Pancreas (tissue), 10 donors: ENCODE measurements at places on chromosomes 2 and 18.

DNA sequence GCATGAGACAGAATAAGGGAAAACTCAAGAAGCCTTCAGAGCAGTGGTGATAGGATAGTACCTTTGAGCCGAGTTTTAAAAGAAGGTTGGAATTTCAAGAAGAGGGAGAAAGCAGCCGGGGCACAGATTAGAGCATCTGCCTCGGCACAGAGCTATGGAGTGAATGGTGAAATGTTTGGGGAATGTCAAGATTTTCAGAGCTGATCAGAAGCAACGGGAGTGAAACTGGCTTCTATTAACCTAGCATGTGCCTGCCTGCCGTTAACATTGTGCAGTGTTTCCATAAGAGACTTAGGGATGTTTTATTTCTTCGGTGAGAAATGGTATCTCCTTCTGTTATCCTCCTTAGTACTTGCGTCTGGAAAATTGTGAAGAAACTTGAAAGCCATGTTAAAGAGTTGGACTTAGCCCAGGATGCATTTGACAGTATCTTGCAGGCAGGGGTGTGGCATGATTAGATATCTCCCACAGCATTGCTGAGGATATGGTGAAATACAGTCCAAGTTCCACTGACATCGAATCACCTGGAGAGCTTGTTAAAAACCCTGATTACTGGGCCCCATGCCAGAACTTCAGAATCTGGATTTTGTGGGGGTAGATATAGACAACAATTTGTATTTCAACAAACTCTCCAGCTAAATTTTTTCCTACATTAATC, 96.8 kb upstream of the PPP1CB start:
- no peak for DNase-seq
- no peaks in the 10 kb centered on the region for H3K27me3 ChIP-seq
- no peaks in the 10 kb centered on the region for H3K36me3 ChIP-seq
- no peak overlapping the region for H3K4me3 ChIP-seq

- no peak overlapping the region for H3K4me3 ChIP-seq
- no peaks in the 10 kb centered on the region for H3K27me3 ChIP-seq
- no peak overlapping the region for H3K27ac ChIP-seq
- H3K36me3 ChIP-seq: no peaks in the 10 kb centered on the region
These were observed 25.1 kb upstream of the ME2 start for GRCh38 chr18:50853863-50854271.

- peaks cover 4% of the 10 kb centered on the region for H3K4me1 ChIP-seq
- H3K36me3 ChIP-seq: peaks cover 33% of the 10 kb centered on the region
- no peak overlapping the region for H3K27ac ChIP-seq
- no peaks in the 10 kb centered on the region for H3K27me3 ChIP-seq
- no peak overlapping the region for H3K4me3 ChIP-seq
These were observed 28.2 kb downstream of the HS1BP3 start for GRCh38 chr2:20622731-20623130.

GRCh38 chr2:223922308-223922707, 22.8 kb downstream of the WDFY1 start:
- H3K27me3 ChIP-seq: no peaks in the 10 kb centered on the region
- no peak for DNase-seq
- H3K36me3 ChIP-seq: peaks cover 1% of the 10 kb centered on the region
- H3K4me1 ChIP-seq: peaks cover 5% of the 10 kb centered on the region
- no peak overlapping the region for H3K4me3 ChIP-seq
